ENCODE measurements at places on chromosomes 2 and 18. TPM values are rescaled to one million over a fixed set of nuclear protein-coding genes. Genes with fewer than 3 reads are reported as not detected.

DNA sequence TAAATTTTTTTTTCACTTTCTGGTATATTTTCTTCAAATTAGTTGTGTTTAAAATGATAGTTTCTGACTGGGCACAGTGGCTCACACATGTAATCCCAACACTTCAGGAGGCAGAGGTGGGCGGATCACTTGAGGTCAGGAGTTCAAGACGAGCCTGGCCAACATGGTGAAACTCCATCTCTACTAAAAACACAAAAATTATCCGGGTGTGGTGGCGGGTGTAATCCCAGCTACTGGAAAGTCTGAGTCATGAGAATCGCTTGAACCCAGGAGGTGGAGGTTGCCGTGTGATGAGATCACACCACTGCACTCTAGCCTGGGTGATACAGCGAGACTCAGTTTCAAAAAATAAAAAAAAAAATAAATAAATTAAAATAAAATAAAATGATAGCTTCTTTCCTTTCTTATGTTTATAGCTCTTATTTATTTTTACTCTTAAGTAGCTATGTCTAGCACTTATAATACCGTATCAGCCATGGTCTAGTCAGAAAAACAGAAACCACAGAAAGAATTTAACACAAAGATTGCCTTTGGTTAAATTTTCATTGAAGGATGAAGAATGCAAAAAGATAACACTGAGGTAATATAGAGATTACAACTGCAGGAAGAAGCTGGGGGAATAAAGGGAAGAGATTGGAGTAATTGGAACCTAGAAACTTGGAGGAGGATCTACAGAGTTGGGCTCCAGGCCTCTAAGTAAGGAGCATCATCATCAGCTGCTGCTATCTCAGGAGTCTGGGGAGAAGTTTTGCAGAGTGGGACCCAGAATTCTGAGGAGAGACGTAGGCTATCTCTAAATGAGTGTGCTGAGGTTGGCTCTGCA lies 54.7 kb upstream of the MBOAT2 start:
- H3K36me3 ChIP-seq, result no peaks in the 10 kb centered on the region
- H3K4me3 ChIP-seq, result no peak overlapping the region
- peak overlapping the region; percentile 46 for H3K27ac ChIP-seq
- no peaks in the 10 kb centered on the region for H3K27me3 ChIP-seq
- no peak for DNase-seq

GRCh38 chr2:437756-438393 lies 150.0 kb upstream of the ALKAL2 start:
- H3K36me3 ChIP-seq, result no peaks in the 10 kb centered on the region
- no peaks in the 10 kb centered on the region for H3K4me1 ChIP-seq
- H3K27ac ChIP-seq, result no peak overlapping the region
- no peaks in the 10 kb centered on the region for H3K27me3 ChIP-seq
- no peak overlapping the region for H3K4me3 ChIP-seq

- H3K4me3 ChIP-seq, result no peak overlapping the region
- no peaks in the 10 kb centered on the region for H3K4me1 ChIP-seq
- no peak overlapping the region for H3K27ac ChIP-seq
- no peaks in the 10 kb centered on the region for H3K27me3 ChIP-seq
- H3K36me3 ChIP-seq, result no peaks in the 10 kb centered on the region
Observed at GRCh38 chr2:66696886-66697285, 262.0 kb downstream of the MEIS1 start.

- no peak overlapping the region for H3K4me3 ChIP-seq
- DNase-seq, result peak; percentile 52
- no peaks in the 10 kb centered on the region for H3K27me3 ChIP-seq
- H3K4me1 ChIP-seq, result no peaks in the 10 kb centered on the region
- no peaks in the 10 kb centered on the region for H3K36me3 ChIP-seq
- H3K27ac ChIP-seq, result no peak overlapping the region
Observed at GRCh38 chr2:72220170-72220569, 72.5 kb upstream of the CYP26B1 start.

GRCh38 chr2:171523088-171524017 lies 1.1 kb downstream of the CYBRD1 start:
- peaks cover 19% of the 10 kb centered on the region for H3K4me1 ChIP-seq
- H3K36me3 ChIP-seq, result peaks cover 6% of the 10 kb centered on the region
- peak; percentile 77 for DNase-seq
- H3K27me3 ChIP-seq, result no peaks in the 10 kb centered on the region
- peak overlapping the region; percentile 92 for H3K27ac ChIP-seq

AQP12A gene
- total RNA-seq, result not detected

STAT1 gene
- 31.8 TPM for total RNA-seq

CAPN14 gene
- not detected for total RNA-seq

SLC16A14 gene
- total RNA-seq, result not detected

DIPK1C gene
- 0.16 TPM for total RNA-seq

UBXN4 gene
- 58.6 TPM for total RNA-seq

All from K562 (cell line).